ENCODE measurements at places on chromosomes 1 and 21.

DNA sequence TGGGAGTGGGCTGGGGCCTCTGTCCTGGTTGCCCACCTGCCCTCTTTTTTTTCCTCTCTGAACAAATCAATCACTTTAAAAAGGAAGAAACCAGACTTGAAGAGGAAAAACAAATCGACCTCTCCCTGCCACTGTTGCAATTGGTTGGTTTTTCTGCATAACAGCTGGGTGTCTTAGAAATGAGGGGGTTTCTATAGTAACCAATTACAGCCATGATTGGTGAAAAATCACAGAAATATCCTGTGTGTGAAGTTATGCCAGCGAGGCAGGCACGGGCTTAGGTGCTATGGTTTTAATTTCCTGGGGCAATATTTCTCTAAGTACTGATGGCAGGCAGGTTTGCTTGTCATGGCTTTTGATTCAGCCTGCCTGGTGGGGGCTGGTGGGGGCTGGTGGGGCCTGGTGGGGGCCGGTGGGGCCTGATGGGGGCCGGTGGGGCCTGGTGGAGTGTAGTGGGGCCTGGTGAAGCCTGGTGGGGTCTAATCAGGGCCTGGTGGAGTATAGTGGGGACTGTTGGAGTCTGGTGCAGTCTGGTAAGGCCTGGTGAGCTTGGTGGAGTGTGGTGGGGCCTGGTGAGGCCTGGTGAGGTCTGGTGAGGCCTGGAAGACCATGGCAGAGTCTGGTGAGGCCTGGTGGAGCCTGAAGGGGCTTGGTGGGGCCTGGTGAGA, 54.6 kb downstream of the AJAP1 start:
- no peak for DNase-seq

DNA sequence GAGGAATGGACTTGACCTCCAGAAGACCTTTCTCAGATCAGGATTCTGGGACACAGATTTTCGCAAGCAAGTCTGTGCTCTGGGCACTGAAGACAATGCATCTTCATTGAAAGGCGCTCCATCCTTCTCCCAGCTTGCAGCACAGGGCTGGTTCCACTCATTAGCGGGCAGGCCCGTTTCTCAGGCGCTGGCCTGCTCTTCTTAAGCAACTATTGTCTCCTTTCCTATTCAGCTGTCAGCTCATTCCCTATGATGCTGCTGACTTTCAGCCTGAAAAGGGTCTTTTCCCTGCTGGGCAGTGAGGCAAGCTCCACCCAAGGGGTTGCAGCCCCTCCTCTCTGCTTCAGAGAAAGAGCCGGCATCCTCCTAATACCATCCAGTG, 91.9 kb upstream of the PLXNA2 start:
- DNase-seq = no peak

DNA sequence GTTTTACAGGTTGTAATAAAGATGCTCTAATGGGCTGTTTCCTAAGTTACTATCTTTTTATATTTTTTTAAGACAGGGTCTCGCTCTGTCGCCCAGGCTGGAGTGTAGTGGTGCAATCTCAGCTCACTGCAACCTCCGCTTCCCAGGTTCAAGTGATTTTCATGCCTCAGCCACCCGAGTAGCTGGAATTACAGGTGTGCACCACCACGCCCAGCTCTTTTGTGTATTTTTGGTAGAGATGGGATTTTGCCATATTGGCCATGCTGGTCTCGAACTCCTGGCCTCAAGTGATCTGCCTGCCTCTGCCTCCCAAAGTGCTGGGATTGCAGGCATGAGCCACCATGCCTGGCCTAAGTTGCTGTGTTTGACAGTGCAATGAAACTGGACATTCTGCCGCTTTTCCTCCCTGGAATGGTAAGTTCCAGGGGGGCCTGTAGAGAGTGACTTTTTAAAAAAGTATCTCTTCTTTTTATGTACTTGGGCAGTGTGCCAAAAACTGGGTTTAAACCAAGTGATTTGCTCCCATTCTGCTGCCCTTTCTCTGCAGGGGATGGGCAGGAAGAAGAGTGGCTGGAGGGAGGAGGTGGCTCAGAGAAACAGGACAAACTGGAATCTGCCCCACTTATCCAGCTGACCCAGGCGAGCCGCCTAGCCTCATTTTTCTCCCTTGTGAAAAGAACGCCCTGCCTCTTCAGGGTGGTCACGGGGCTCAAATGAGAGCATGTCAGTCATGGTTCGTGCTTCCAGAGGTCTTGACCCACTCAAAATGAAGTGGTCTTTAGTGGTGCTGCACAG, 2.3 kb downstream of the SLC37A1 start:
- peak; percentile 22 for DNase-seq

GRCh38 chr1:106113851-106114250, 942.6 kb upstream of the PRMT6 start:
- no peak for DNase-seq

DNA sequence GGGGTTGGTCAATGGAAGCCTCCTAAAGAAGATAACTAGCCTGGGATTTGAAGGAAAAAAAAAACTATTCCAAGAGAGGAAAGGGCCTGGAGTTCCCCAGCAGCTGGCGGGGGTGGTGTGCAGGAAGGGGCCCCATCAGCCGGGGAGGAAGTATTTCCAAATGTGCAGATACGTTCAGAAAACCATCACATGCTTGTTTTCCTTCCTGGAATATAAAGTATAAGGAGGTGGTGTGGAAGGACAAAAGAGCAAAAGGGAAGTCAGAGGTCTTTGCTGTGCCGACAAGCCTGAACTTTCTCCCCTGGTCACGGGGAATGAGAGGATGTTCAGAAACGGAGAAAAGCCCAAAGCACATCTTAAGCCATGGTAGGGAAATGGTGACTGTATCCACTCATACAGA, 72.0 kb upstream of the BACE2 start:
- no peak for DNase-seq

DNA sequence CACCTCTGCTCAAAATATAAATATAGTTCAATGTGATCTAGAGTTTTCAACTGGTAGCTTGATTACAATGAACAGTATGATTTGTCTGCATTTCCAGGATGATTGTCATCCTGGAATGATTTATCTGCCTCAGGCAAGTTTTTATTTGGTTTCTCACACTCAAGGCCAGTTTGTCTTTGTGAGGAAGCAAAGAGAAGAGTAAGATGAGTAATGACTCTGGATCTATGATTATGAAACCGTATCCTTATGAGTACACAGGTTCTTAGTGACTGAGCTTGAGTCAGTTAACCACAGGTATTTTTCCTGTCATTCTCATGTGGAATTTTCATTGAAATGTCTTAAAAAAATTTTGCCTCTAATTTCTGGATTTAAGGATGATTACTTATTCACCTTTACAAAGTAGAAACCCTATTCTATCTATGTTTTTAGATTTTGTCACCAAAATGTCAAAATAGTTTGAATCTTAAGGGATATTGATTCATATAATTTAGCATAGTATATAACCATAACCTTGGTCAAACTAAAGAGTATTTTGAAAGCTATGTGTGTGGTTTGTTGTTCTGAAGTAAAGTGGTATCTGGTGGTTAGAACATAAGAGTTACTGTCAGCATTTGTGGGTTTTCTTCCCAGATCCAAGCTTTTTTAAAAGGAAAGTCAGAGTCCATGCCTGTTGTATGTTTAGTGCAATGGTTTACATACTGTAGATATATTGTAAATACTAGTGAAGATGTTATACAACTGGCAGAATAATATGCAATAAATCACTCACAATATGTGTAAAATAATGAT, 145.0 kb downstream of the RASAL2 start:
- no peak for DNase-seq

GRCh38 chr21:28068455-28069358, 924.0 kb downstream of the LTN1 start:
- DNase-seq = no peak

DNA sequence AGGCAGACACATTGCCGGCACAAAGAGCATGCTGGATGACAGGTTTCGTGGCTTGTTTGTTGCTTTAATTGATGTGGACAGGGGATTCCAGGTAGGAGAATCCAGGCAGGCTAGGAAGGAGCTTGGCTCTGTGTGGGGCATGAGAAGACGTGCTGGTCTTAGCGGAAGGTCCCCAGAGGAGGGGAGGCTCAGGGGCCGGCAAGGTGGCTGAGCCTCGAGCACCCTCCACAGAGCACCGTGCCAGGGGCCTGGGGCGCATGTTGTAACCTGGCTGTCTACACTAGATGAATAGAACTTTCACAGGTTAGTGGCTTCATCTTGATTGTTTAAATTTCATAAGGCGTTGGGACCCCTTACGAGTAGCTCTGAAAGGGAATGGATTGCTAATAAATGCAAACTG, 223.1 kb downstream of the CAMTA1 start:
- DNase-seq = no peak

DNA sequence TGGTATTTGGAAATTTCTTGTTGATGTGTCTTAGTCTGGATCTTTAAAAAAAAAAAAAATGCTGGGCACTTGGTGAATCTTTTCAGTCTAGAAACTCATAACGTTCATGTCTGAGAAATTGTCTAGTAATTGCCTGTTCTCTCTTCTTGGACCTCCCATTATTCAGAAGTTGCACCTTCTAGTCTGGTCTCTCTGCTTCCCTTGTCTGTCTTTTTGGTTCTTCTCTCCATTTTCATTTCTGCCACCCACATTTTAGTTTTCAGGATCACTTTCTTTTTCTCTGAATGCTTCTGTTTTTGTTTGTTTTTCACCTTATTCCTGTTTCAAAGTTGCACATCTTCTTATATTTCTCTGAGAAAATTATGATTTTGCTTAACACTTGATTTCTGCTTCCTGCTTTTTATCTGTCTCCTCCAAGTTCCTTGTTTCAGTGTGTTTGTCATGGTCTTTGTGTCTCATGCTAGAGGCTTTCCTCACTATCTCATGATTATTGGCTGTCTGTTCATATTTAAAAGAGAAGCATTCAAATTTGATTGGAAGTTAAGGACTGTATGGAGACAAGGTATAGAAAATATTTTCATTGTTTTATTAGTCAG, 21.3 kb downstream of the BACE2 start:
- DNase-seq = no peak

GRCh38 chr1:228371741-228372182, 34.9 kb downstream of the TRIM11 start:
- no peak for DNase-seq

GRCh38 chr1:224377676-224378006, 21.0 kb downstream of the CNIH4 start:
- DNase-seq = no peak
